Hepatocyte (in vitro differentiated cells): ENCODE measurements at places on chromosomes 2 and 18. TPM values are rescaled to one million over a fixed set of nuclear protein-coding genes. Genes with fewer than 3 reads are reported as not detected.

DNA sequence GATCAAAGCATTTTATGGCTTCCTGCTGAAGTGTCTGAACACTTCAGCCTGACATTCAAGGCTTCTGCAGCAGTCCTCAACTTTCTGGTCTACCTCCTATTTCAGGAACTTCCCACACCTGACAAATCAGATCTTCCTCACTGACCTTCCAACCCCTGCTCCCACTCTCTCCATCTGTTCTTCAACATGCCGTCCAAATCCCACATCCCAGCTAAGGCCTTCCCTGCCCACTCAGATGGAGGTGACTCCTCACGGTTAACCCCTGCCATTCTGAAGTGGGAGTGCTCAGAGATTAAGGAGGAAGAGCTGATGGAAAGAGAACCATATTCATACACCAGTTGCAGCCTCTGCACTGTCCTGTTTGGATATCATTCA, 104.8 kb downstream of the POLR1A start:
- DNase-seq: no peak
- no peak overlapping the region for H3K27ac ChIP-seq
- peaks cover 36% of the 10 kb centered on the region for H3K4me1 ChIP-seq
- no peaks in the 10 kb centered on the region for H3K36me3 ChIP-seq

The KYNU gene
- polyA plus RNA-seq: 7.6 and 9.4 TPM in 2 replicates

DNA sequence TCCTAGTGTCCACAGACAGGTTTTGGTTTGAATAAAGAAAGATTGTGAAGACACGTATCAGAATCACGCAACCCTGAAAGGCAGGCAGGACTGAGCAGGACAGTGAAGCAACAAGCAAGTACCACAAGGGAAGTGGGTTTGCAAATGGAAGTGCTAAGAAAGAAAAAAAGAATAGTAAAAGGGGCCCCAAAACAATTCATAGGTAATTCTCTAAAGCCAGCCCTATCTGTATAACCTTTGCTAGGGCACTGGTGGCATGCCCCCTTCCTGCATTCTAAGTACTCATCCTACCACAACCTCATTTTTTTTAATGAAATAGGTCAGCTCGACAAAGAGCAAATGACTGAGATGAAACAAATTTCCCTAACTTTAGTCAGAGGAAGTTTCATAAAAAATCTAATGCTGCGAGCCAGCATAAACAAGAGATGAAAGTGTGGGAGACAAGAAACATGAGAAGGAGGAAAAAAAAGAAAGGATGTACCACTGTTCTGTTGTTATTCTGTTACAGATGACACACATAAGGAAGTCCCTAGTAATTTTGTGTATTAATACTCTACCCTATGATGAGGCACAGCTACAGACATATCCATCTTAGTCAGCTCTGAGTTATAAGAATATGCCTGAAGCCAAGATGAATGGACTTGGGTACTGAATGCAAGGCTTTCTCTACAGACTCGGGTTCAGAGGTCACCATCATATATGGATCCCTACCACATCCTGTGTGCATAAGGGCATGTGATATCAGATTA, 32.2 kb downstream of the IKZF2 start:
- no peaks in the 10 kb centered on the region for H3K4me1 ChIP-seq
- DNase-seq: no peak
- H3K4me3 ChIP-seq: no peak overlapping the region
- no peak overlapping the region for H3K27ac ChIP-seq

DNA sequence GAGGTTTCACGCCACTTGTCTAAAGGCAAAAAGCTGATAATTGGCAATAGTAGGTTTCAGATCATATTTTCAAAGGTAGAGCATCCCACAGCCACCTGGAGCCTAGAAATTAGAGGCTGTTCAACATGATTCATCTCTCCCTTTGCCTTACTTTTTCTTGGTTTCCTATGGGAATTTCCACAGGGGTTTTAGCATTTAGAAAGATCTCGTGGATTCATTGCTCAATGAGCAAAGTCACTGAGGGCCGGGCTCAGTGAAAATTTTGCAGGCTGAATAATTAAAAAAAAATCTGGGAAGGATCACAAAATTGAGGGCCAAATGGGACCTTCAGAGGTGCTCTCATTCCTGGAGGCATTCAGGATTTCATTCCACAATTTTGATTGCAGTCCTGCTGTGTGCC, 137.1 kb downstream of the VAPA start:
- DNase-seq: no peak
- H3K4me1 ChIP-seq: peaks cover 9% of the 10 kb centered on the region
- no peaks in the 10 kb centered on the region for H3K36me3 ChIP-seq
- H3K27ac ChIP-seq: no peak overlapping the region
- H3K4me3 ChIP-seq: no peak overlapping the region
- no peaks in the 10 kb centered on the region for H3K27me3 ChIP-seq

GRCh38 chr2:143533846-143534245, 404.6 kb downstream of the ARHGAP15 start:
- no peaks in the 10 kb centered on the region for H3K36me3 ChIP-seq
- DNase-seq: no peak

The STARD6 gene
- 0.18 and 0.81 TPM in 2 replicates for polyA plus RNA-seq

GRCh38 chr2:108367561-108368175, 10.1 kb upstream of the SULT1C4 start:
- H3K4me3 ChIP-seq: no peak overlapping the region
- H3K4me1 ChIP-seq: no peaks in the 10 kb centered on the region
- no peaks in the 10 kb centered on the region for H3K27me3 ChIP-seq
- DNase-seq: no peak
- H3K27ac ChIP-seq: no peak overlapping the region

GRCh38 chr2:105473011-105473410, 74.2 kb upstream of the FHL2 start:
- no peak overlapping the region for H3K4me3 ChIP-seq
- H3K4me1 ChIP-seq: no peaks in the 10 kb centered on the region
- no peak overlapping the region for H3K27ac ChIP-seq
- H3K27me3 ChIP-seq: no peaks in the 10 kb centered on the region

- no peaks in the 10 kb centered on the region for H3K36me3 ChIP-seq
- no peaks in the 10 kb centered on the region for H3K4me1 ChIP-seq
- DNase-seq: no peak
Measured at GRCh38 chr2:27281442-27281841, 787 bp upstream of the TRIM54 start.

DNA sequence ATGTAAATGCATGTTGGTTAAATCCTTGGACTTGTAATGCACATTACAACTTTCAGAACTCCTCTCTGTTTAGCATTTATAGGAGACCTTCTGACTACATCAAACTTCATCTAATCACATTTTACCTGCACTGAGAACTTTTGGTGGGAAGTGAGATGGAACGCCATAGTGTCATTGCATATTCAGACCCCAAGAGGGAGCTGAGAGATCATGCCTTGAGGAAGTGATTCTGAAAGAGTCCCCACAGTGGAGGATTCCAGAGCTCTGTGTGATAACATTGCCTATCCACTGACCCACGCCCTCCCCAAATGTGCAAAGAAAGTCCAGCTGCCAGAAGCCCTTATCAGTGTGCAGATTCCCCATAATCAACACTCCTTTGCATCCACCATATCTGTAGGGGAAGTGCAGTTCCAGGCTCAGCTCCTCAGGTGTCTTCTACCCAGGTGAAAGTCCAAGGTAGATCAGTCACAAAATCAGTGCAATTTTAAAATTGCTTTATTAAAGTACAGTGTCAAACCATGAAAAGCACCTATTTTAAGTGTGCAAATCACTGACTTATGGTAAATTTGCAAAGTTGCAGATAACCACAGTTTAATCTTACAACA, 212.4 kb downstream of the RPIA start:
- H3K4me1 ChIP-seq: no peaks in the 10 kb centered on the region
- DNase-seq: no peak
- no peaks in the 10 kb centered on the region for H3K36me3 ChIP-seq
- H3K4me3 ChIP-seq: no peak overlapping the region
- no peaks in the 10 kb centered on the region for H3K27me3 ChIP-seq

DNA sequence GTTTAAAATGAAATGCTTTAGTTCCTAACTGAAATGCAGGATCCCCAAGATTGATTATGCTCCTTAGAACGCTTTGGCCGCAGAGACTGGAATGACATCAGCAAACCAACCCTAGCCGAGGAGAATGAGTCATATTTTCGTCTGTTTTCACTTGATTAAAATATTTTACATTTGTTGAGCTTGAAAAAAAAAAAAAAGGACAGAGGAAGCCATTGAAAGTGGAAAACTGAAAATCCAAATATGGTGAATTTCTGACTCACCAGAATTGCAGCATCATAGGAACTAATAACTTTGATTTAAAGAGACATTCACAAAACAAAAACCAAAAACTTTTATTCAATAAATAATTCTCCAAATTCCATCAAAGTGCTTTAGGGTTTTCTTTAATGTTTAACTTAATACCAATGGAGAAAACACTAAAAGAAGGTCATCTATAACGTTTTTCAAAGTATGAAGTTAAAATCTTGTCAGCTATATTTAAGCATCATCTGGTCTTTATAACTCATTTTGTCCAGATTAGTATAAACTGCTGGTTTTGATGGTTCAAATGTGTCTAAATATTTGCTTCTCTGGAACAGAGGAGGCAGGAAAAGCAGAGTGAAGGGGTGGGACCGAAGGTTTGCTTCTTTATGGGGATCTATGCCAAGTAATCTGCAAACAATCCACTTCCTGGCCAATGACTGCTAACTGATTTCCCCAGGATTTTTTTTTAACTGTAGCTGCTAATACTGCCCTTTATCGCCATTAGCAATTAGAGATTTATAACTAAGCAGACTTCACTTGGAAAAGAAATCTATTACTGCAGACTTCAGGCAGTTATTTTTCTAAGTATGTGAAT, 30.9 kb upstream of the COL5A2 start:
- H3K36me3 ChIP-seq: no peaks in the 10 kb centered on the region
- peak; percentile 62 for DNase-seq
- peaks cover 6% of the 10 kb centered on the region for H3K4me1 ChIP-seq
- peak overlapping the region; percentile 86 for H3K27ac ChIP-seq

DNA sequence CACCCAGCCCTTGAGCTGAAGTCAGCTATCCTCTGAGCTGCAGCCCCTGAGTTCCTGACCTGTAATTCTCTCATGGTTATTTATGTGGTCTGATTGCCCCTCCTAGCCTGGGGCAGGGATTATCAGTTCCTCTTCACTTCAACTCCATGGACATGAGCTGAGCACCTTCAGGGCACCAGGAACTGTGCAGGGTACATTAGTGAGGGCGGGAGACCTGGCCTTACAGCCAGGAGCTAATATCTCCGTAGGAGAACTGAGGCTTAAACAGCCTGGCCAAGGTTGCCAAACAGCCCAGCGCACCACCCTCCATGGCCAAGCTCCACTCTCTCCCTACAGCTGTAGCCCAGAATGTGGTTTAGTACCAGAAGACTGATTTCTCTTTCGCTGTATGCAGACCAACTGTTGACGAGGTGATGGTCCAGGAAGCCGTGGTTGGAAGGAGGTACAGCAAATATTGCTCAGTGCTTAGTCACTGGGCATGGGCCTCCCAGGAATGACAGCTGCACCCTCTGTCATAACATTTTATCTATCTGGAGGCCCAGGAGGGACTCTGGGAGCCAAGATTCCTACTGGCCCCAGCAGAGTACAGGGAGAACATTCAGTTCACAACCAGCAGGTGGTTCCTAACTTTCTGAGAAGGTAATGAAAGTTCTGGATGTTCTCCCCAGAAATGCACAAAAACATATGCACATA, 228.7 kb upstream of the SIX2 start:
- H3K4me1 ChIP-seq: peaks cover 10% of the 10 kb centered on the region
- H3K36me3 ChIP-seq: no peaks in the 10 kb centered on the region

DNA sequence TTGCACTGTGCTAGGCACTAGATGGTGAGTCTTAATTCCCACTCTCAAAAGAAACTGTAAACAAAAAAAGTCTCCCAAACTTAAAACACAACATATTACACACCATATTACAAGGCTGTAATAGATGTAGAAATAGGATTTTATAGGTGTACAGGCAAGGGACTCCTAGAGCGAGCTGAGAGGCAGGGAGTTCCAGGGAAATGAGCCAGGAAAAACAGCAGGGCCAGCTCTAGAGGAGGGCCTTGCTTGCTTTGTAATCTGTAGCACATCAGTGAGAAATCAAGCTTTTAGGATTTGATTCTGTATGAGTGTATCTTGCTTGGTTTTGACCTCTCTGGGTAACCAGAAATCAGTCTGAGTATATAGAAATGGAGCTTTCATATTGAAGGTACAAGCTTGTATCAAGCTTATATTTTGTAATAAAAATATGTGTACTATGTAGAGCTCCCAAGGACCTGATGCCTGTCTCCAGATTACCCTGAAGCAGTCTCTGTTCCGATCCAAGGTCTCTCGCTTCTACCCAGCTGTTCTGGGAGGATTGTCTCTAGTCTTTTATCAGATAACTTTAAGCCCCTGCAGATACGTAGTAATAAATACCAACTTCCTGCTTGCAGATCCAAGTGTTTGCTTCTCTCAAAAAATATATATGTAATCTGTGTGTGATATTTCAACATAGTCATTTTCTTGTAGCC, 73.0 kb downstream of the MYO1B start:
- peak overlapping the region; percentile 58 for H3K27ac ChIP-seq
- H3K27me3 ChIP-seq: no peaks in the 10 kb centered on the region
- no peak for DNase-seq
- no peak overlapping the region for H3K4me3 ChIP-seq
- H3K36me3 ChIP-seq: no peaks in the 10 kb centered on the region
- H3K4me1 ChIP-seq: peaks cover 28% of the 10 kb centered on the region

DNA sequence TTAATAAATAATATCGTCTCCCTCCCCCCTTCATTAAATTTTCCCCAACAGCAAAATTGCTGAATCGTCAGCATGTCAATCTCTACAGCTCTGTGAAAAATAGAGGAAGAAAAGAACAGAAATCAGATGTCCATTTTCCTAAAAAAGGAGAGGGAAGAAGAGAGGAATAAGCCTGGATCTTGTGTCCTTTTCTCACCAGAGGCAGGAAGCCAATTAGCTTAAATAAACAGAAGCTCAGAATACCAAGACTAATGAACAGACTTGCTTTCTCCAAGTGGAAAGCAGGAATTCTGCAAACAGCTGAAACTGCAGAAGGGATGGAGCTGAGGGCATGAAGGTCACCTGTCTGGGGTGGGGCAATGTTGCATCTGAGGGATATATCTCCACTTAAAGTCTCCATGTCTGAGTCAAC, 265.7 kb downstream of the CCDC85A start:
- peak; percentile 28 for DNase-seq
- peaks cover 4% of the 10 kb centered on the region for H3K4me1 ChIP-seq
- no peaks in the 10 kb centered on the region for H3K36me3 ChIP-seq
- peak overlapping the region; percentile 84 for H3K27ac ChIP-seq

DNA sequence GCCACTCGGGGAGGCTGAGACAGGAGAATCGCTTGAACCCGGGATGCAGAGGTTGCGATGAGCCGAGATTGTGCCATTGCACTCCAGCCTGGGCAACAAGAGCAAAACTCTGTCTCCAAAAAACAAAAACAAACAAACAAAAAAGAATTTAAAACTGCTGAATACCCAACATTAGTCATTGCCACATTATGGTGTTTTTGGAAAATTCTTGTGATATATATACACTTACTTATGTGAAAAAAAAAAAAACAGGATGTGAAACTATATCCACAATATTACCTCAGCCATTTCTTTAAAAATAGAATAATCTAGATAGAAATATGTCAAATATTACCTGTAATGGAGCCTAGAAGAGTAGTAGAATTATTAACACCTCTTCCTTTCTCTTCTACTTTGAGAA, 288.3 kb upstream of the FN1 start:
- DNase-seq: no peak
- H3K27ac ChIP-seq: no peak overlapping the region
- no peaks in the 10 kb centered on the region for H3K36me3 ChIP-seq
- H3K4me1 ChIP-seq: no peaks in the 10 kb centered on the region
- no peak overlapping the region for H3K4me3 ChIP-seq

The WDR35 gene
- 1.8 and 2.0 TPM in 2 replicates for polyA plus RNA-seq

The RIT2 gene
- polyA plus RNA-seq: not detected in 2 replicates

The SERPINB12 gene
- not detected in 2 replicates for polyA plus RNA-seq
